DND-41 (cell line): ENCODE measurements at places on chromosomes 7 and 10.

GRCh38 chr7:125605241-125605640 lies 675.6 kb upstream of the POT1 start:
- DNase-seq, result no peak

DNA sequence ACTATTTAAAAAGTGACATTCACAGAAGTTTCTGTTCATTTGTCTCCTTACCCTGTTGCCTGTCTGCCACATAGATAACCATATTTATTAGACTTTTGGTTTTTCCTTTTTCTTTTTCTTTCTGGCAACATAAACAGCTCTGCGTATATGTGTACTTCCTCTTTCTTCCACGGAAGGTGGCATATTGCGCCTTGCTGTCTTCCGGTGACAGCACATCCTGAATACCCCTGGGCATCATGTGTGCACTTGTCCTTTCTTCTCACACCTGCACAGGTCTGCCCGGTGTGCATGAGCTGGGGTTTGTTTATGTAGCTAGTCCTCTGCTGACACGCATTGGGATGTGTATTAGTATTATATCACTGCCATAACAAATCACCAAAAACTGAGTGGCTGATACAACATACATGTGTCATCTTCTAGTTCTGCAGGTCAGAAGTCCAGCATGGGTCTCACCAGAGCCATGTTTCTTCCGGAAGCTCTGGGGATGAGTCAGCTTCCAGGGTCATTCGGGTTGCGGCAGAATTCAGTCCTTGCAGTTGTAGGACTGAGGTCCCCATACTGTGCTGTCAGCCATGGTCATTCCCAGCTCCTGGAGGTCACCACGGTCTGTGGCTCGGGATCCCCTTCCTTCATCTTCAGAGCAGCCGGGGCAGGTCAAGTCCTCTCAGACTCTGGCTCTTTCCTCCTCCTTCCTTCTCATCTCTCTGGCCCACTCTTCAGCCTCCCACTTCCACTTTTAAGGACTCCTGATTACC lies 596.0 kb upstream of the FOXK1 start:
- DNase-seq, result no peak

GRCh38 chr10:61779950-61780659 lies 117.4 kb downstream of the CABCOCO1 start:
- peak; percentile 5 for DNase-seq

GRCh38 chr10:75469006-75469616 lies 37.7 kb downstream of the LRMDA start:
- DNase-seq, result no peak

GRCh38 chr10:86992456-86992855 lies 24.2 kb downstream of the ADIRF start:
- no peak for DNase-seq

DNA sequence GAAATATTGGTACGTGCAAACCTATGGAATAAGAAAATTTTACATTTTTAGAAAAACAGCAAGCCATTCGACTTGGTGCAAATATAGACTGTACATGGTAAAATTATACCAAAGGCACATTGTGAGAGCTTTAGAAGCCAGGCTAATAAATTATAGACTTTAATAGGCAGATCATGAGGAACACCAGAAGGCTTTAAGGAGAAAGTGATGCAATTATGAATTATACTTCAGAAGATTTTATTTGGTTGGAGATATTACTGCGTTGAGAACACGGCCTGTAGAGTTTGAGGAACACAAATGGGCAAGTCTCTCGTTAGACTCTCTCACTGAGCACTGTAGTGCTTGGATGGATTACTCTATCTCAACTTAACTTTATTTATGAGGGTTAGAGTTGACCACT lies 141.7 kb downstream of the MACC1 start:
- no peak for DNase-seq

DNA sequence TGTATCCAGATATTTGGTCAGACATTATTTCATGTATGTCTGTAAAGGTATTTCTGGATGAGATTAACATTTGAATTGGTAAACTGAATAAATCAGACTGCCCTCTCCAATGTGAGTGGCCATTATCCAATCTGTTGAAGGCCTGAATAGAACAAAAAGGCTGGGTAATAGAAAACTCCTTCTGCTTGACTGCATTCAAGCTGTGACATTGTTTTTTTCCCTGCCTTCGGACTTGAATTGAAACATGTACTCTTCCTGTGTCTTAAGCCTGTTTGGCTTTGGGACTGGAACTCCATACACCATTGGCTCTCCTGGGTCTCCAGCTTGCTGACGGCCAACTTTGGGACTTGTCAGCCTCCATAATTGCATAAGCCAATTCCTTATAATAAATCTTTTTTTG lies 36.0 kb upstream of the ARHGAP21 start:
- DNase-seq, result no peak

- no peak for DNase-seq
Observed at GRCh38 chr7:36045830-36046341, 107.2 kb upstream of the EEPD1 start.

DNA sequence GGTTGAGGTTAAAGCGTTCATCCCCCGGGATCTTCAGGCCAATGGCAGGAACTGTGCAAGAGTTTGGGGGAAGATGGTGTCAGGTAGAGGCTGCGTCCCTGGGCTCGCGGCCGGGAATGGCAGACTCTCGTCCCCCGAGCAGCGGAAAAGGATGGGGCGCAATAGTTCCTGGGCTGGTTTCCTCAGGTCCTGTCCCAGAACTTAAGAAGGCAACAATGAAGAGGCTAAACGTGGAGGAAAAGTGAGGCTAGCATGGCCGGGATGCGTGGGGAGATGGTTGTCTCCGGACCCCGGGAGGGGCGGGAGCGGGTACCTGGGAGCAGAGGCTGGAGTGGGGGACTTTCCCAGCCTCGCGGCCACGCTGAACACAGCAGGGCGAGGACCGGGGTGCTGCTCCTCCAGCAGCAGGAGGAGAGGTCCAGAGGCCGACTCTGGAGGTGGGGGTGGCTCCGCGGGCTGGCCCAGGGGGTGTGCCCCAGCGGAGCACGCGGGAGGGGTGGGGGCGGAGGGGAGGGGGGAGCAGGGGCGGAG lies 882 bp downstream of the IRF5 start:
- no peak for DNase-seq

DNA sequence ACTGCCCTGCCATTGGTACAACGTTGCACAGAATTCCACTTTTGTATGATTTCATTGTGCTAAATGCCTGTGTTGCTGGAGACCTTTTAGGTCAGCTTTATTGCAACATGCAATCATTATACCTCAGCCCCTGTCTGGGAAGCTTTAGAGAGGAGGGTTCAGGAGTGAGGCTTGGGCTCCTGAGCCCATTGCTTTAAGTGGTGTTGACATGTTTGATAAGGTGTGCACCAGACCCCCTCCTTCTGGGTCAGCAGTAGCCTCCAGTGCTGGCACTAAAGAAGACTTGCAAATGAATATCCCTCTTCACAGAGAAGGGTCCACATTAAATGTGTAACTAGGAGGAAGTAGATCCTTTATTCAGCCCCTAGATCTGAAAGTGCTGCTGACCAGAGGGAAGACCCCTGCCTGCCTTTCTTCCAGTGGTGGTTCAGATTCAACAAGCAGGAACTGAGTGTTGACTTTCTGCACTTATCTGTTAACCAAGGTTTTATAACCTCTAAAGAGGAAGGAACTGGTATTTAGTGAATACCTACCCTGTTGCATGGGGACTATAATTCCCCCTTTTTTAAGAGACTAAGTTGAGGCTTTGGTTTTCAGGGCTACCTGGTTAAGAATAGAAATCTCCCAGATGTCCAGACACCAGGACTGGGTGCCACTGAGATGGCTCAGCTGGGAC lies 369.4 kb upstream of the IGFBP3 start:
- DNase-seq, result no peak

DNA sequence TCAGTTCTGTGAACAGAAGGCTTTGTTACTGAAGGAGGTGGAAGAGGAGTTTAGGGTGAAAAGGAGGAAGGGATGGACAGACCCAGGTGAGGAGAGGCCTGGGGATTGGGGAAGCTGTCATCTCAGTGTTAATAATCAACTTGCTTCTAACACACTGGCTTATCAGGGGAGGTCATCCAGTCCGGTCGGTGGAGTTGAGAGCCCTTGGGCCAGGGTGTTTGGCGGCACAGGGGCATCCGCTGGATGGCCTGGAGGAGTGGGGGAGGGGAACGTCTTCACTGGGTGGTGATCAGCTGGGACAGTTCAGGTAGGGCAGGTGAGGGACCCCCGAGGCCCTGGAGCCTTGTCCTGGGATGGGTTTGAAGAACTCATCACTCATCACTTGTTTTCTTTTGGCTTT lies 33.9 kb downstream of the SHH start:
- no peak for DNase-seq

- no peak for DNase-seq
Observed at GRCh38 chr10:117788911-117789310, 246.4 kb downstream of the EMX2 start.

DNA sequence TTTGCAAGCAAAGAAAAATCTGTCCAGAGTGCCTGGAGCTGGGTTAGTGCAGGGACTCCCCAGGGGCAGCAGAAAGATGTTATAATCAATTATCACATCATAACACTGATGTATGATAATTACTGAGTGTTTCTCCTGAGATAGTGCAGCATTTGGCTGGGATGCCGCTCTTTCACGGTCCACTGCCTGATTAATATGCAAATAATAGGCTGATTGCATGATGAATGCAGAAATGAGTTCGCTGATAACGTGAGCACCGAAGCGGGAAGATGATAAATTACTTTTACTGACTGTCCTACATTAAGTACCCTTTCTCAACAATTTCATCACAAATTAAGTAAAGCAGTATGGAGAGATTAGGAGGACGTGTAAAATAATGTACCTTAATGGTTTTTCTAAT lies 71.4 kb upstream of the SH2B2 start:
- DNase-seq, result no peak

DNA sequence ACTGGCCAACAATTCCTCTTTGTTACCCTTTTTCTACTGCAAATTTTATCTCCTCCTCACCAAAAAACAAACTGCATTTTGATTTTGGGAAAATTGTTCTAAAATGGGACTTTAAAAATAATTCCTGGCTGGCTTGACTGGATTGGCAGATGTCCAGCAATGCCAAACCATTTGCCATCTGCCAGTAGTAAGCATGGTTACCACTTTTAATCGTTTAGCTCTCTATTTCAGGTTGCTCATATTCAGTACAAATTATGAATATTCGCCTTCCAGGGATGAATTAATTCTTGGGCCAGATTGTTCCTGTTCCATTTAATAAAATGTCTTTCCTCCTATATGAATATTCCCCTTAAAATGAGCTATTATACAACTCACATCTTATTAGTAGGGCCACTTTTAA lies 35.7 kb downstream of the SMNDC1 start:
- DNase-seq, result no peak

GRCh38 chr10:97676770-97677581 lies 10.1 kb downstream of the AVPI1 start:
- DNase-seq, result peak; percentile 34
